Vagina (tissue), 2 donors: ENCODE measurements at places on chromosomes 2 and 18. TPM values are rescaled to one million over a fixed set of nuclear protein-coding genes. Genes with fewer than 3 reads are reported as not detected.

DNA sequence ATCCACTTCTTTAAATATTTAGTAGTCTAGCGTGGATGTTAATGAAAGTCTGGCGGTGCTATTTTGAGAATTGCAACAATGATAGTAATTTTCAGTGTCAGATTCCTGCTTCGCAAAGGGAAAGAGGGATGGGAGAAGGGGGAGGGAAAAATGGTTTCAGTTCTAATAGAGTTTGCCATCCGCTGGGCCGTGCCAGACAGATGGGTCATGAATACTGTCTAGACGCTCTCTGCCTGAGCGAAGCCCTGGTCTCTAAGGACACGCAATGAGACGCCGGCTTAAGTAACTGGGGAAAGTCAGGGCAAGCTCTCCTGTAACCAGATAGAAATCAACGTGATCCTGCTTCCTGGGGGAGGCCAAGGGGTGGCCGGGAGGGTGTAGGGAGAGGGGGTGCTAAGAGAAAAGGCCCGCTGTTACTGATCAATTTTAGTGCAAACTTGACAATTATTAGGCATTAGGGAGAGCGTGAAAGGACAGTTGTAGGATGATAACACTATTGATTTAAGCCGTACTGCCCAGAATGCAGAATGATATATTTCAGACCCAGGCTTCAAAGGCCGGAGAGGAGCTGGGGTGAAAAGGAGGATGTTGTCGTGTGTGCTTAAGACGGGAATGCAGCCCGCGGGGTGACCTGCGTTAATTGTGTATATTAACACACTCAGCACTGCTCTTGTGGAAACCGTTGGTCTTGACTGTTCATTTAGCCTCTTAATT, 229.2 kb downstream of the LDLRAD4 start:
- DNase-seq = no peak

GRCh38 chr18:39622431-39622830, 2056.8 kb upstream of the CELF4 start:
- no peak for DNase-seq

GRCh38 chr2:45433363-45433762, 177.7 kb downstream of the SRBD1 start:
- DNase-seq = no peak

GRCh38 chr2:133525613-133526529, 42.4 kb downstream of the NCKAP5 start:
- no peak for DNase-seq

SGPP2 gene
- total RNA-seq = 24.8 TPM
